Fibroblast of skin of right quadriceps (primary cell): ENCODE measurements at places on chromosomes 12 and 14.

DNA sequence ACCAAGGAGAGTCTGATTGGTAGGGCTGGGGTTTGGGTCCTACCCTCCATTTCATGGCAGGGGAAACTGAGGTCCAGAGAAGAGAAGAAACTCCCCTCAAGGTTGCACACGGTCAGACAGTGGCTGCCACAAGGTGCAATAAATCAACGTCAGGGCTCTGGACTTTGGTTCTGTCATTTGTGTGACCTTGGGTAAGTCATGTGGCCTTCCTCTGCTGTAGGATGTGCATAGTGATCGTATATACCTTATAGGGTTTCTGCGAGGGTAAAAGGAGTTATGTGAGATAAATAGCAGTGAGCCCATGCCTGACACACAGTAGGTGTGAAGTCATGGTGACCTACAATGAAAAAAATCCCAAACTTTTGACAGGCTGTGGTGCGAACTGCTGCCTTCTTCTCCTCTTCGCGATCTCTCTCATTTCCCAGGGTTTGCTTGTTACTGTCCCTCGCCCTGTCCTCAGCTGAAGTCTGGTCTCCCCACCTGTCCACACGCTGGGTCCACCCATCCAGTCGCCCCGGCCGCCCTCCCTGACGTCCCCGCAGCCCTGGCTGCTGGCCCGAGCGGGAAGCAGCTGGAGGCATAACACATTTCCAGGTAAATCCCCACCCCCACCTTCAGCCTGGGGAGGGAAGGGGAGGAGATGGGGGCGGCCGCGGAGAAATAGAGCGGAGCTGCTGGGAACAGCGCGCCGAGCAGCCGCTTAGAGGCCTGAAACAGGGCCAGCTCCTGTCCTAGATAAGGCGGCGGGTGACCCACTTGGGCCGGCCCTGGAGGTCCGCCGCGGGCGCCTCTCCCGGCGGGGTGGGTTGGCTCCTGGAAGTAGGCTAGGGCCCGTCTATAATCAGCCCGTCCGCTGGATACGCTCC is 1.8 kb upstream of the FAM222A start:
- no peak for DNase-seq

DNA sequence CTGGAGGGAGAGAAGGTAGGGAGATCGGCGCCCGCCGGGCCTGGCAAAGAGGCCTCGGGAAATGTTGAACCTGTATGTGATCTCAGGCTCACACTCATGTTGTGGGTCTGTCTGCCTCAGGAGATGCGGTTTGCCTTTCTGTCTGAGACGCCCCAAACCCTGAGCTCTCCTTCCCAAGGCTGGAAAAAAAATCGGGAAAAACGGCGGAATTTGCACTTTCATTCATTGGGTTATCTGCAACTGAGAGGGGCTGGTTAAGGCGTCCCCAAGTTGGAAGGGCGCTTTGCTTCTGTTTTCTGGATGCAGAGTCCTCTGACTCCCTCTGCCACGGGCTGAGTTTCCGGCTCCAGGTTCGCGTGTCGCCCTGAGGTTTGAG is 5.0 kb upstream of the HOXC9 start:
- no peak for DNase-seq

- no peak for DNase-seq
Measured at GRCh38 chr12:42893803-42894202, 304.3 kb upstream of the PRICKLE1 start.

- DNase-seq, result no peak
Measured at GRCh38 chr12:59499774-59500173, 96.1 kb upstream of the SLC16A7 start.

- DNase-seq, result peak; percentile 65
Measured at GRCh38 chr12:11822081-11822834, 172.8 kb downstream of the ETV6 start.

DNA sequence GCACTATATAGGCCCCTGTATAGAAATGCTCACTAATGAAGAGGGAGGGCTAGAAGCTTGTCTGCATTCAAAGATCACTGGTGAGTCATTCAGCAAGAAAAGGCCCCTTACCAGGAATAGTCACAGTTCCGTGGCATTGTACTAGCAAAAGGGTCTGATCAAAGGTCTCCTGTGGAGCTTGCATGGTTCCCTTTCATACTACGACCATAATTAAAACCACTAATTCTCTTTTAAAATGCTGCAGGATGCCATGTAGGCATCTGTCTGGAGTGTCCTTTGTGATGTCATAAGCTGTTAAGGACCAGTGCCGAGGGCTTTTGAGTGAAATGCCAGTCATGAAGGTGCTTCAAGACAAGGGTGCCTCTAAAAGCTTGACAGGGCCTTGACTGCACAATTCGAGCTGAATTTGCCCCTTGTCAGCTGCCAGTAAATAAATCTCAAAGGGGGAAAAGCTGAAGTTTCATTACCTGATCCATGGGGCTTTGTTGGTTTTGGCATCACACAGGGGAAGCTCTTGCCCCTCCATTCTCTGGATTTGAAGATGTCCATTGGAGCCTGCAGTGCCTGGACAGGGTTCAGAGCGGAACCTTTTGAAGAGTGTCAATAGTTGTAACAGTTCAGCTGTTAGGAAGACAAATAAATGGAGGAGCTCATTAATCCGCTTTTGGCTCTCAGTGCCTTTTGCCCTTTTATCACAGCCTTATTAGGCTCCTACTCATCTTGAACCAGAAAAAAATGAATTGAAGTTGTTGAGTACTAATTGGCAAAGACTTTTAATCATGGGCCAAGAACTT is 69.1 kb downstream of the TMEM260 start:
- DNase-seq, result no peak

- no peak for DNase-seq
Measured at GRCh38 chr12:78155546-78155945, 324.9 kb downstream of the NAV3 start.

DNA sequence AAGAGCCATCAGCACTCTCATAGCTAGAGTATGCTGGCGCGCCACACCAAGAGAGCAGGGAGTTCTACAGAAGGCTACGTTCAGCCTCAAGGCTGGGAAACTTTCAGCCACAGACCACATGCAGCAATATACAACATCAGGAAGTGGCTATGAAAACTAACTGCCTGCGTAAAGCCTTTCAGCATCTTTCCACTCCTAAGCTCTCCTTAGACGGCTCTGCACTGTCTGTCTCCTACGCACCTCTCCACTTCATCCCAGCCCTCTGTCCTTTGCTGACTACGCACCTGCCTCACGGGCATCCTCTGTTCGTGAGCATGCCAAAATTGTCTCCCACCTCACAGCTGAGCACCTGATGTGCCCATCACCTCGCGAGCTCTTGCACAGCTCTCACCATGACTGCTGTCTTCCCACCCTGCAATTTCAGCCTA is 9.7 kb downstream of the MPHOSPH9 start:
- no peak for DNase-seq

DNA sequence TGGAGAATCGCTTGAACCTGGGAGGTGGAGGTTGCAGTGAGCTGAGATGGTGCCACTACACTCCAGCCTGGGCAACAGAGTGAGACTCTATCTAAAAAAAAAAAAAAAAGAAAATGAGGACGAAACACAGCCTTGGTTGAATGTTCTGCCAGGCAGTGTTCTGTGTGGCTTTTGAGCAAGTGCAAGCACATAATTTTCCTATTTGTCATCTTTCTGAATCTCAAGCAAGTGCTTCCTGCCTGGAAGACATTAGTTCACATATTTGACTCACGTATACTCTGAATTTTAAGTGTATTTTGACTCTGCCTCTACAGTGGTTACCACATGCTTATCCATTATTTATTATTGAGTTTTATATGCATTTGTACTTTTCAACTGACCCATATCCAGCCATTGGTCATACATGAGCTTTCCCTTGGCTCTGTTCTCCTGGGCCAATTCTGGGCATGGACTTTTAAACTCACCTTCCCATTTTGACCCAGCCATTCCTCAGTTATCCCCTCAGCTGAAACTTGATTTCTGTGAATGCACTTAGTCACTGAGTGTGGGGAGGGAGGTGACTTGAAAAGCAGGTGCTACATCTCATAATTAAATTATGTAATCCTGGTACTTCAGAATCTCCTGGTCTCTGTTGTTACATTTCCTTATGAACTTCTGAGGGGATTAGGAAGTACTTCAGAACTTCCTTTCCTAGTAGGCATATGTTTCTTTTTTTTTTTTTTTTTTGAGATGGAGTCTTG is 8.1 kb downstream of the OR10G2 start:
- no peak for DNase-seq
